Spinal cord (tissue), 10 donors: ENCODE measurements at places on chromosomes 16 and 17. TPM values are rescaled to one million over a fixed set of nuclear protein-coding genes. Genes with fewer than 3 reads are reported as not detected.

- H3K27ac ChIP-seq, result no peak overlapping the region
- H3K27me3 ChIP-seq, result no peaks in the 10 kb centered on the region
- no peak overlapping the region for H3K4me3 ChIP-seq
- no peaks in the 10 kb centered on the region for H3K36me3 ChIP-seq
Observed at GRCh38 chr16:19810817-19811731, 73.6 kb downstream of the GPRC5B start.

DNA sequence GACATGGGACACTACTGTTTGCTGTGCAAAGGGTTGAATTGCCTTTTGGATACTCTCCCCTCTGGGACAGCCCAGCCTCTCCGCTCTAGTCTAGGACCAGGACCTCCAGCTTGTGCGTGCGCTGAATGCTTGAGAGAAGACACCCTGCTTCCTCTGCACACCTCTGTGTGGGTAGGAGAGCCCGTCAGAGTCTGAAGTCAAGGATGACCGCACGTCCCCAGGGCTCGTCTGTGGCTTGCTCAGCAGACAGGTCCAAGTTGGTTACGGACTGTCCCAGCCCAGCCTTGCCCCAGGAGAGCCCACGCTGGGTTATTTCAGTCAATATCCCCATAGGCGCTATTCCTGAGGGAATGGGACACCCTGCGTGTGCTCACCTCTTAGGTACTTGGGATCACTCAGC lies 3.7 kb downstream of the C16orf89 start:
- H3K27ac ChIP-seq, result no peak overlapping the region
- no peak overlapping the region for H3K4me3 ChIP-seq
- H3K27me3 ChIP-seq, result peaks cover 5% of the 10 kb centered on the region
- H3K36me3 ChIP-seq, result no peaks in the 10 kb centered on the region

- H3K27ac ChIP-seq, result no peak overlapping the region
- H3K27me3 ChIP-seq, result no peaks in the 10 kb centered on the region
- no peak for DNase-seq
- no peaks in the 10 kb centered on the region for H3K4me1 ChIP-seq
- no peak overlapping the region for H3K4me3 ChIP-seq
Observed at GRCh38 chr16:7487574-7488323, 155.1 kb downstream of the RBFOX1 start.

DNA sequence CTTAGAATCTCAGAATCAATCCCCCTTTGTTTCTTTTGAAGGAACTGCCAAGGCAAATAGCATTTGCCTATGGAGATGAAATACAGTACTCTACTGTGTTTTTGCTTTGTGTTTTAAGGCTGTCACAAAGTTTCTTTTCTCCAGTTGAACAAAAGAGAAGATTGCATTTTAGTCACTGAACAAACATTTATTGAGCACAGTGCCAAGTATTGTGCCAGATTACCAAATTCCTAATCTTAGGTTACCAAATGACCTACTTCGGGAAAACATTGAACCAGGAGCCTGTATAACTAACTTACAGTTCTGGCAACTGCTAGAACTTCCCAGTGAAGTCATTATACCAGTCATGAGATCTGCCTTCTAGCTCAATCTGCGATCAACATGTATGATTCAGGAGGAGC lies 3.0 kb upstream of the UBB start:
- DNase-seq, result no peak
- no peaks in the 10 kb centered on the region for H3K27me3 ChIP-seq
- H3K27ac ChIP-seq, result peak overlapping the region; percentile 83
- no peak overlapping the region for H3K4me3 ChIP-seq
- peaks cover 6% of the 10 kb centered on the region for H3K36me3 ChIP-seq

DNA sequence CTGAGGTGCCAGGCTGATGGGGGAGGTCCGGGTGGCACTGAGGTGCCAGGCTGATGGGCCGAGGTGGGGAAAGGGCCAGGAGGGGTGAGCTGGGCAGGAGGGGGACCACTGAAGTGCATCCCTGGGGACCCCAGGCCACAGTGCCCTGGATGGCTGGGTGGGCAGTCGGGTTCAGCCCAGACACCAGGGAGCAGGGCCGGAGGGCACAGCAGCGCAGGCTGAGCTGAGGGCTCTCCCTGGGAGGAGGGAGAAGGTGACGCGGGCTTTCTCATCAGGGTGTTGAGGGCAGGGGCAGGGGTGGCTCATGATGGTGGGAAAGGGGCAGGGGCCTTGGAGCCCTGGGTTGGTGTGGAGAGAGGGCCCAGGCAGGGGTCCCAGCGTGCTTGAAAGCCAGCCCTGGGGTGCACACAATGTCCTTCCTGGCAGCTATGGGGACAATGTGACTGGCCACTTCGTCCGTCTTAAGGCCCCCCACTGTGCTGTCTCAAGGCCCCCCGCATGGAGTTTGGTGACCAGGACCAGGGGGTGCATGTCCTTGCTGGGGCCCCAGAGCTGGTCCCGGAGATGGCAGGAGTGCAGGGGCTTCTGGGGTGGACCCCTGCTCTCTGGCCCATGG lies 16.0 kb downstream of the CD7 start:
- H3K27me3 ChIP-seq, result no peaks in the 10 kb centered on the region
- H3K4me1 ChIP-seq, result peaks cover 33% of the 10 kb centered on the region
- no peaks in the 10 kb centered on the region for H3K36me3 ChIP-seq
- H3K27ac ChIP-seq, result no peak overlapping the region
- H3K4me3 ChIP-seq, result no peak overlapping the region

BCL6B gene
- 8.5 TPM for polyA plus RNA-seq

MYH8 gene
- polyA plus RNA-seq, result 2.5 TPM

OSGIN1 gene
- 0.92 TPM for polyA plus RNA-seq
